Activated naive CD8-positive, alpha-beta T cell treated with anti-CD3 and anti-CD28 coated beads, Interleukin-2, amount 50 U/mL, for 24 hours (primary cell): ENCODE measurements at places on chromosomes 6 and 20.

DNA sequence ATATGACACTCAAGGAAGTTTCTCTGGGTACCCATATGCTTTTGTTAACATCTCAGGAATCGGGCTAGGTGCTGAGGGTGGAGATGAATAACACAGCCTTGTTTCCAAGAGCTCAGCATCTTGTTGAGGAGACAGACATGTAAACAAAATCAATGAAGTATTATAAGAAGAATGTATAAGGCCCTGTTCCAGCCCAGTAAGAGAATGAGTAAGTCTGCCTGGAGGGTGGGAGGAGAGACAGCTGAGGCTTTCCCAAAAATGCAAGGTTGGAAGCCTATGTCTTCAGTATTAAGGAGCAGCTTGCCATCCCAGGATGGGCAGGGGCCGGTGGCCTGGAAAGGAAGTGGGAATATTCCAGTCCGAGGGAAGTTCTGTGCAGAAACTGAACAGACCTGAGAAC lies 615.3 kb upstream of the BTBD3 start:
- no peak for DNase-seq

DNA sequence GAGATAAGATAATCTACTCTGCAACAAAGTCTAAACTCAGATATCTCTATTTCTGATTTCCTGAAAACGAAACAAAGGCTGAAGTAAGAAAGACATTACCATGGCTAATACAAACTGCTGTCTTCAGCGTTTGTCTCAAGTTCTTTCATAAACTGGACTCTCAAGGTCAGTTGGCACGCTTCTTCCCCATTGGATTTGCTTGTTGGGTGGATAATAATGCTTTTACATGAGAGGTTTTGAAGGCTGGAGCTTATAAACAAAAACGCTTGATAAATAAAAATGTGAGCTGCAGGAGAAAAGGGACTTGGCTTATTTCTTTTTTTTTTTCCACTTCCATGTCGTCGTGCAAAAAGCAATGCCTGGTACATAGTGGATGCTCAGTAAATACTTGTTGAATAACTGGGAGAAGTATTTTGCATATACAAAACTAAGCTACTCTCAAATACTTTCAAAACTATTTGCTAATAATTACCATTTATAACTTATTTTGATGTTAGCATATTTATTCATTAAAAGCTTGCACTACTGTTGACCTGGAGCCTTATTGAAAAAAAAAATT lies 65.7 kb upstream of the EEF1A1 start:
- DNase-seq: no peak

- no peak for DNase-seq
These were observed 57.2 kb upstream of the IRAK1BP1 start for GRCh38 chr6:78810146-78810545.

- no peak for DNase-seq
These were observed 24.3 kb downstream of the SCAF8 start for GRCh38 chr6:154757352-154758050.

GRCh38 chr20:44790638-44791393 lies 19.5 kb downstream of the RIMS4 start:
- DNase-seq: no peak

DNA sequence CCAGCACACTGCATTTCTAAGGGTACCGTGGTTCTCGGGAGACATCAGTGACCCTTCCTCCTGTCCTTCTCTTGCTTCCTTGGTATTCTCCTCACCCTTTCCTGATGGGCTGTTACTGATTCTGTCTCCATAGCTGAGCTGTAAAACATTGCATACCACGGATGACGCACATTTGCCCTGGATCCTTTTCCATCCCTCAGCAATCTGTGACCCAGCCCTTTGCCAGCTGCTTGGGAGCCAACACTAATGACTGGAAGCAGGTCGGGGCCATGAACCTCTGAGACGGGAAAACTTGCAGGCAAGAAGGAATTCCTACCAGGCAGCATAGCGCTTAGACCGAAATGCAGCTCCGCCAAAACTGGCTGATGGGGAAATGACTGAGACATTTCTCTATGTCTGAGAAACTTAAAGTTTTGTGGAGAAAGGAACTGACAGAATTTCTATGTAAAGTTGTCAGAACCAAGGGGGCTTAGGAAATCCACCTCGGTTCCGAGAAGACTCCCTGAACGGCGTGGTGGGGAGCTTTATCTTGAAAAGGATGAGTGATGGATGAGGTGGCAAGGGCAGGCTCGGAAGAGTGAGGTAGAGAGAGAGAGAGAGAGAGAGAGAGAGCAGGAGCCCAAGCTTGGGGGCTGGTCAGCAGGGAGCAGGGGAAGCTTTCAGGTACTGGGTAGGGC lies 19.2 kb downstream of the TUBB2B start:
- DNase-seq: no peak

GRCh38 chr6:129659167-129659566 lies 50.8 kb downstream of the ARHGAP18 start:
- DNase-seq: no peak

DNA sequence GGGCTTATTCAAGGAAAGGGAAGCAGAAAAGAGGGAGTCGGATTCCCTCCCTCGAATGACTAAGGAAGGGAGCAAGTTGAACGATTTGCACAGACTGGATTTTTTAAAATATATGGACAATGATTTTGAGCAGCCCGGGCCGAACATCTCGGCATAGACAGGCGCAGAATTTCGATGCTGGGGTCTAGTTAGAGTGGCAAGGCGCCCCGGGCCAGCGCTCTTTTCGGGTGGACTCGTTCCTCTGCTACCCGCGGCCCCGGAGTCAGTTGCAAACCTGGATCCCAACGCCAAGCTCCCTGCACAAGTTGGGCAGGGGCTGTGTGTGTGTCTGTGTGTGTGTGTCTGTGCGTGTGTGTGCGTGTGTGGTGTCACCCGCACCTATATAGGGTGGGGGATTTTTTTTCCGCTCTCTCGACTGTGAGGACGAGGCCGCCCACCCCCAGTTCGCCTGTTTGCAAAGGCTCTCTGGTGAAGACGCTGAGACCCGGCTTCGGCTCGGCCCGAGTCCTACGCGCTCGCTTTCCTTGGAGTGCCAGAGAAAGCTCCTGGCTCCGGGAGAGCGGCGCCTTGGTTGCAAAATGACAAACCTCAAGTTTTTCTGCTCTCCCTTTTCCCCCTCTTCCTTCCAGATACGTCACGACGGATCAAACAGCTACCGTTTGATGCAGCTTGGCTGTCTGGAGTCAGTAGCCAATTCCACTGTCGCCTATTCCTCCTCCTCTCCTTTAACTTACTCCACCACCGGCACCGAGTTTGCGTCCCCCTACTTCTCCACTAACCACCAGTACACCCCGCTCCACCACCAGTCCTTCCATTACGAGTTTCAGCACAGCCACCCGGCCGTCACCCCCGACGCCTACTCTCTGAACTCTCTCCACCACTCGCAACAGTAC lies 1.4 kb downstream of the TFAP2D start:
- DNase-seq: no peak

GRCh38 chr6:148455674-148456558 lies 113.3 kb downstream of the SASH1 start:
- no peak for DNase-seq

- no peak for DNase-seq
These were observed 12.9 kb downstream of the DSN1 start for GRCh38 chr20:36760647-36761046.

DNA sequence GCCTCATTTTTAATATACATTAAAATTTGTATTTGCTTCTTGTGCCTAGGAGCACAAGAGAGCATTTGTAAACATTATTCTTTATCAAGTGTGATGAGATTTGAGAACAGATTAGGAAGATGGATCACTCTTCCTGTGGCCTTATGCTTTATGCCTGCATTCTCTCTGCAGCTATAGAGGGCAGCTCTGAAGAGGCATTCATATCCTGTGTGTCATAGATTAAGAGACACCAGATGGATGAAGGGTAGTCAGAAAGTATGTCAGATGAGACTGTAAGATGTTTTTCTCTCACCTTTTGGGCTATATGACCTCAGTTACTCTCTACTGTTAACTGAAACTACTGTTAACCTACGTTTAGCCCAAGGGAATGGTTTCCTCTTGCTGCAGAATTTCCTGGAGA lies 61.4 kb downstream of the DNAH8 start:
- DNase-seq: no peak

DNA sequence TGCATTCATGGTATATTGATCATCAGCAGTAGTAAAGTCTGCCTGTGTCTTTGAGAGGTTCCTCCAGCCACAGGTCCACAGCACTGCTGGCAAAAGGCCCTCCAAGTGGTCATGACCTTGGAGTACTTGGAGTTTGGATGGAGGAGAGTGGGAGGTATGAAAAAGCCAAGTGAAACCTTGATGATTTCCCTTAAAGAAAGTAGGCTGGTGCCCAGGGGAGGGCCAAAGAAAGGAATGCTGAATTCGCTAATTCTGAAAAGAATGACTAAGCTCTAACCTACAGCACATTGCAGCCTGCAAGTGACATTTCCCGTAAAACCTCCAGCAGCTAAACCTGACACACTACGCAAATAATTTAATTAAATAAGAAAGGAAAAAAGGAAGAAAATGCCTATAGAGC lies 223.4 kb upstream of the TAB2 start:
- no peak for DNase-seq

DNA sequence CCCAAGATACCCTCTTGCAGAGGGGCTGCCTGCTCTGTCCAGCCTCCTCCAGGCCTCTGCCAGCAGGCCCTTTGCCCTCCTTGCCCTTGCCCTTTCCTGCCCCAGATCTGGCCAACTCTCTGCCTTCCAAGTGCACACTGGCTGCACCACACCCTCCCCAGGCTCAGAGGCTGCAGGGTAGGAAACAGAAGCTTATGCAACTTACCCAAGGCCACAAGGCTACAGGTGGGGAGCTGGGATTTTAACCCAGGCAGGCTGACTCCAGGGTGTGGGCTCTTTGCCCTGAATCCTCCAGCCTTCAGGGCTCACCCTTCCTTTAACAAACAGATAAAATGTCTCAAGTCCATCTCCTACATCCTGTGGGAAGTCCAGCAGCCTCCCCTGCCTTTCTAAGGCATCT lies 14.5 kb upstream of the TRAF3IP2 start:
- DNase-seq: no peak

- no peak for DNase-seq
These were observed 168.6 kb downstream of the CD83 start for GRCh38 chr6:14286144-14286543.

DNA sequence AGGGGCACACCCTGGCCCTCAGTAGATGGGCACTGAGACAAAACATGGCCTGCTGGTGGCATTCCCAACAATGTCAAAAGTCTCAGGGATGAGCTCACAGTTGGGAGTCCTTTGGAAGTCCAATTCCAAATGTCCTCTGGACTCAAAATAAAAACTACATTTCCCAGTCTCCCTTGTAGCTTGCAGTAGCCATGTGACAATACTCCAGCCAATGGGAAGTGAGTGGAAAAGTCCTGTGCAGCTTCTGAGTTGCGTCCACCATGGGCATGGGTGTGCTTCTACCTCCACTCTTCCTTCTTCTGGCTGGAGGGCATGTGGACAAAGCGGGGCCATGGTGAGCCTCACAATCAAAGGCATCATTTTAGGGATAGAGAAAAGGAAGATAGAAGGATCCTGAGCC lies 5.8 kb upstream of the ADAM33 start:
- DNase-seq: no peak

DNA sequence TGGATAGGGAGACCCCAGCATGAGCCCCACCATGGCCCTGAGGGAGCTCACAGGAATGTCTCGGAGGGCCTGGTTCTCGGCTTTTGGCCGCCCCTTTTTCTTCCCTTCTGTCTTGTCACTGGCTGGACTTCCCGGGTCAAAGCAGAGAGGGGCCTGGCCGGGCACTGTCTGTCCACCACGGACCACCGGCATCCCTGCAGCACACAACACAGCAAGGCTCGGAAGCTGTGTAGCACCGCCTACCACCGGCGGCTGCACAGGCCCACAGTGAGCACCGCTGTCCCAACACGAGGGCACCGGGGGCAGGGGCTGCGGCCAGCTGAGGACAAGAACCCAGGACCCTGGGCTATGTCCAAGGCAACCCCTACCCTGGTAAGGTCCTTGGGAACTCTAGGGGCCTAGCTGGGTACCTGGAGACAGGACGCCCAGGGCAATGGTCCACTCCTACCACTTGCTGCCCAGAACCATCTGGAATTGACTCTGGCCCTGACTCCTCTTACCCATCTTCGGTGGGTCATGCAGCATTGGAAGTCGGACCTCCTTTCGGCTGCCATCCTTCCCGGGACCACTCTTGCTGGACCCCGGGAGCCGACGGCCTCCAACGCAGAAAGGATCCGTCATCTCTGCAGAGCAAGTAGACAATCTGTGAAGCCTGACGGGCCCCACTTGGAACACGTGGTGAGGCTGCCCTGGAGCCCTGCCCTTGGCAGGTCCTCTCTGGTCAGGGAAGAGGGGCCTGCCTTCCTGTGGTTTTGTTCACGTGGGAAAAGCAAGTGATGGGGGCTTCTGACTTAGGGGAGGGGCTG lies 2.2 kb downstream of the ZNF512B start:
- no peak for DNase-seq

DNA sequence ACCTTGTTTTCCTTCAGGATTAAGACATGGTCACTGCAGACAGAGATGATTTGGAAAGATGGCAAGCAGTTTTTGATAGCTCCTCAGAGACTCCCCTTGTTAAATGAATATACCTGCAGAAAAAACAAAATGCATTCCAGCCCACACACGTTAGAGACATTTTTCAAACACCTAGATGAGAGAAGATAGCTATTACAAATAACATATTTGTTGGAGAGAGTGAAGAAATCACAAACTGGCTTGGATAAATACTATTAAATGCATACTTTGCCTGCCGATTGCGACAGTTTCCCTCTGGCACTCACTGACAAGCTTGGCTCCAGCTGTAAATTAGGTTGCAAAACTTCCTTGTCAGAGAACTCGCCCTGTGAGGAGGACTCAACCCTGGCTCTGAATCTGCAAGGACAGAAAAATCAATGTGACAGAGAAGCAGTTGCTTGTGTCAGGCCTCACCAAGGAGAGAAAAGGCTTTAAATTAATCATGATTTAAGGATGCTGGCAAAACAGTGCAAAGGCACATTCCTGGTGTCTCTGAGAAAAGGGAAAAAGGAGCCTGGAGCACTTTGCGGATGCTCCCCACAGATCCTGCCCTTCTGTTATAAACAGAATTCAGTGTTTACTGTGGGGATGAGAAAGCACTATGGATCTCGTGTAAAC lies 423.7 kb upstream of the MARCKS start:
- DNase-seq: no peak

DNA sequence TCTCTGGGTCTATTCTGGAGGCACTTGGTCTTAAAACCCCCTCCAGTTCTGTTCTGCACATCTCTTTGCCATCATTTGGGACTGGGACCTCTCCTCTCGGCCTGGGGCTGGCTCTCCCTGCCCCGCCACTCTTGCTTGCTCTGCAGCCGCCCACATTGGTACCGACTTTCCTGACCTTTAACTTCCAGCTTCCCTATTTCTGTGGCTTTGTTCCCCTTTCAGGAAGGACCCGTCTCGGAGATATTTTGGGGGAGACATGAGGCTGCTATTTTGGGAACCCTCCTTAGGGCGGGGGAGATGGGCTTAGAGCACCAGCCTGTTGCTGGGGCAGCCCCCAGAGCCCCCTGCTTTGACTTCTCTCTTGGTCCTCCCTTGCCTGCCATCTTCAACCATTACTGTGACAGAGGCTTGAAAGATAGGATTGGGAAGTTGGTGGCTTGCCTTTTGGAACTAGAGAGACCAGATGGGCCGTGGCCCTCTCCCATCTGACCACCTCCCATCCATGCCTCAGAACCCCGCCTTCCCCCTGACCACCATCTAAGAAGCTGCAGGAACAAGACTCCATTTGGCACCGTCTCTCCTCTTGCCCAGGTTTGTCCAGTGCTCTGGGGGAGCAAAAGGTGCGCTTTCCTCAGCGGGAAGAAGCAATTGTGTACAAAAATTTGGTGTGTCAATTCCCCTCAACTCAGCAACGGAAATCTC lies 914 bp downstream of the TREM2 start:
- DNase-seq: no peak

- DNase-seq: no peak
These were observed 75.7 kb downstream of the METTL24 start for GRCh38 chr6:110282412-110282811.
